ENCODE measurements at places on chromosomes 4 and X. TPM values are rescaled to one million over a fixed set of nuclear protein-coding genes. Genes with fewer than 3 reads are reported as not detected.

Gene KDR
- total RNA-seq = 2.0 TPM

Gene CYLC1
- not detected for total RNA-seq

Gene NOX1
- total RNA-seq = not detected

GRCh38 chr4:41400296-41400695, 137.7 kb upstream of the LIMCH1 start:
- DNase-seq = no peak

GRCh38 chrX:3743801-3744439, 30.5 kb upstream of the PRKX start:
- no peak for DNase-seq

DNA sequence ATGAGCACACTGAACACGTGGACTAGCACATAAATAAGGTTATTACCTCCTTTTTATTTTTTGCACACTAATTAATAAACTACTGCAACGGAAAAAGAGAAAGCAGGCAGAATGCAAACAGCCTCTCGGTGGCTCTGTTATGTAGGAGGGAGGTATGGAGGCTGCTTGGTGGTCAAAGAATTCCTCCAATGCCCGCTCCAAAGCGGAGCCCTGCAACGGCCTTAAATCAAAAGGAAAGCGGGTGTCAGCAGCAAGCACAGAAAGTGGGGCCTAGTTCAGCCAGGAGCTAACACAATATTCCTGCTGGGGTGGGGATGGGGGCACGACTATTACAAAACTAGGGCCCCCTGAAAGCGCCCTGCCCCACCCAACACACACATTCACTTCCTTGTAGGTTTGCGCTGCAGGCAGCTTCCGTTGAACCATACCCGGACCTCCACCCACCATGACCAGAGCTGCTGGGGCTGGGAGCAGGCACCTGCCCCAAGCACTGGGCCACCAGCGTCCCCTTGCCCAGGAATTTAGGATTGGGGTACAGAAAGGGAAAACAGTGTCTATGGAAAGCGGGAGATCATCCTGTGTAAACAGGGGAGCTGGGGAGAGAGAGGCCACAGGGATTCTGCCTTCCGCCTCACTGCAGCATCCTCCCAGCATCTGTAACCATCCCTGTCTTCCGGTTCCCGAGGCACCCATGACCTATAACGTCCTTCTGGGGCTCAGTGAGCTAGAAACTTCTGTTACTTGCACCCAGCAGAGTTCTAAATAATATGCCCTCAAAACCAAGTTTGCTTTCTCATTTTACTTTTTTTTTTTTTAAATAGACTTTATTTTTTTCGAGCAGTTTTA, 57.1 kb upstream of the DDX3X start:
- DNase-seq = no peak

GRCh38 chr4:147723326-147723725, 8.6 kb upstream of the ARHGAP10 start:
- DNase-seq = no peak

DNA sequence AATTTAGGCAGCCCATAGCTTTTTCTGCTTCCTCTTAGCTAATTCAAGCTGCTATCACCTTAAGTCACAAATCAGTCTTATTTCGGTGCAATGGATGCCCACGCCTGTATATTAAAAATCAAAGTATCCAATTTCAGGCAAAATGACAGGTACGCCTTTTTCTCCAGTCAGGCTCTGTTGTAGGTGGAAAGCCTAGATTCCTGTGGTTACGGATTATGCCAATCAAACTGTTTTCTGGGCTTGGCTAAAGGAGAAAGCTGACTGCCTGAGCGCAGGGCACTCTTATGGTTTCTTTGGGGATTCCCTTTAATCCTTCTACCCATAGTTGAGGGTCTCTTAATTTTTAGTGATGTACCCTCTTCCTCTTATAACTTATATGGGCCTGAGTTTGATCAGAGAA, 550.5 kb downstream of the PDHA2 start:
- DNase-seq = no peak

DNA sequence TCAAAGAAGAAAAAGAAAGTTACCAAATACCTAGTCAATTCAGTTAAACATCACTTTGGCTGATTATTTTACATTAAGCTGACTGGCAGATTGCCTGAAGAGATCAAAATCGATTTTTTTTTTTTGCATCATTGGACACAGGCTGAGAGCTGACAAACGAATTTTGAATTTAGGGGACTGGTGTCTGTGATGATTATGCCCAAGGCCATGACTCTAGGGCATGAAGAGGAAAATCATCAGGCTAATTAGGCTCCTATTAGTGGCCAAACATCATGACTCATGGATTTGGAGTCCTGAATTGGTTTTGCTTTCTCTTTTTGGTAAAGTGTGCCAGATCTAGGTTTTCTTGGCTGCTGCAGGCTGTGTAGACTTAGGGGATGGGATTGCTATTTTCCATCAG, 829.3 kb upstream of the LCORL start:
- DNase-seq = no peak

DNA sequence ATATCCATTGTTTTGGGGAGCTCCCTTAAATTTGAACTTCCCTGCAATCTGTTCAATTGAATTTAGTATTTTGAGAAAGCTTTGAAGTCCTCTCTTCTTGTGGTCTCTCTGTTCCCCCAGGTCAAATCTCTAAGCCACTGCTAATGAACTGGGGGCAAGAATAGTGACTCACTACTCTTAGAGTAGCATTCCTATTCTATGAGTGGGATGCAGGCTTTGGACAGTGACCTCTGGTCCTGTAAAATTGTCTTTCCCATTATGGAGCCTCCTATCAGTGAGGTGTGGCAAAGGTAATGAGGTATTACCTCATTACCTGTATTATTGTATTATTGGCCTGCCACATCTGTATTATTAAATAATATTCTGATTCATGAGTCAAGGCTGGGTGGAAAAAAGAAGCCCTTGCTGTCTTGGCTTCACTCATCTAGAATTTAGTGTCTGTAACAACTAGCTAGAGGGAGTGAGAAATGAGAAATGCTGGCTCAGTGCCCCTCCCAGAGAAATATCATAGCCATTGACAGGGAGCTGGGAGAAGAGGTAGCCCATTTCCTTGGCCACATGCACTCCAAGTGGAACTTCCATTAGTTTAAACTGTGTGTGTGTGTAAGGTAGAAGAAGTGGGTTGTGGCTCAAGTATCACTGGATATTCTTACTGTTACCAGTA, 393.9 kb upstream of the CTSO start:
- no peak for DNase-seq
